Bone marrow (tissue), 2 donors: ENCODE measurements at places on chromosomes 3 and 15.

DNA sequence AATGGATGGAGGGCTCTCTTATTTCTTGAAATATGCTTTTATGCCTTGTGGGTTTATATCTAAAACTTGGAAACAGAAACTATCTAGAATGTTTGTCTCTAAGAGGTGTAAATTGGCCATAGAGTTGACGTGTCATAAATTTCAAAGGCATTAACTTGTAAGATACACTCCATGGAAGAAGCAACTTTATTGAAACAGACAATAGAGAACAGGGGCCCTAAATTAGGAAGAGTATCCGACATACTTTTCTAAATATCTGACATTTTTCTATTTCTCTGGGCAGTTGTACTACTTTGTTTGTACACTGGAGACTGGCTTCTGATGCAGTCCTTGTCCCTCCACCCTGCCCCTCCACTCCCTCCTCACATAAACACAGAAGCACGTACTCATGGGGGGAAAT, 50.0 kb downstream of the MEIS2 start:
- DNase-seq: no peak

GRCh38 chr3:144085964-144086363, 114.3 kb downstream of the DIPK2A start:
- DNase-seq: no peak

DNA sequence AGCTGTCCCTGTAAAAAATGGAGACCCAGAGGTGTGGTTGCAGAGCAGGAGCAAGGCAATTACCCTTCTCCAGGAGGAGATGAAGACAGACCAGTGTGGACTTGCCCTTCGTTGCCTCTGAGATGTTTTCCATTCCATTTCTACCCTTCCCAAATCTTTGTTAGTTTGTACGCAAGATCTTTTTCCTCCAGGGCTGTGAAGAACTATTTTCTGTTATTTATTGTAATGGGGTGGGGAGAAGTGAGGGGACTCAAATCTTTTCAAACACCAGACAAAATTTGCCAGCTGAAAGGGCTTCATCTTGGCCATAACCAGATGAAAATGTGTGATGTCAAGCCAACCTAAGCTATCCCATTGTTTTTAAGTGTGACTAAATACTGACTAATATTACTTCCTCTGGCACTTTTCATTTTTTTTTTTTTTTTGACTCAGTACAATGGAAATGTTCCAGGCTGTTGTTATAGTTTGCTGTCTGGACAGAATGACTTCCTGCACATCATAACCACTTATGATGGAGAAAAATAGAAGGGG, 271.3 kb upstream of the TPRG1 start:
- no peak for DNase-seq

DNA sequence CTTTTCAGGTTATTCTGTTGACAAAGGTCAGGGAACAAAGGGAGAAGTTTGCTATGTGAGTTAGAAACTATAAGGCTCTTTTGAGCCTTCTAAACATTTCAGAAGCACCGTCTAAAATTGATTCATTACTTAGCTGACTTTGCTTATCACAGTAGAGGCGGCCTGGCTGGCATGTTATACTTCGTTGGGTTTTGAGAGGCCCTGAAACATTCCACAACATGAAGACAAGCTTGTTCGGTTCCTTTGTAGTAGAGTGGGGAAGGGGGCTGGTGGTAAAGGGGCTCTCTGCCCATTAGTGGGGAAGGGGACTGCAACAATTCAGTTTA, 23.6 kb downstream of the ZBTB38 start:
- no peak for DNase-seq

GRCh38 chr3:119311081-119311925, 17.1 kb downstream of the ARHGAP31 start:
- no peak for DNase-seq
